GM03348 (cell line): ENCODE measurements at places on chromosomes 12 and 14.
A peak's percentile ranks its signal among the peaks of the same experiment; 100 is the strongest.

DNA sequence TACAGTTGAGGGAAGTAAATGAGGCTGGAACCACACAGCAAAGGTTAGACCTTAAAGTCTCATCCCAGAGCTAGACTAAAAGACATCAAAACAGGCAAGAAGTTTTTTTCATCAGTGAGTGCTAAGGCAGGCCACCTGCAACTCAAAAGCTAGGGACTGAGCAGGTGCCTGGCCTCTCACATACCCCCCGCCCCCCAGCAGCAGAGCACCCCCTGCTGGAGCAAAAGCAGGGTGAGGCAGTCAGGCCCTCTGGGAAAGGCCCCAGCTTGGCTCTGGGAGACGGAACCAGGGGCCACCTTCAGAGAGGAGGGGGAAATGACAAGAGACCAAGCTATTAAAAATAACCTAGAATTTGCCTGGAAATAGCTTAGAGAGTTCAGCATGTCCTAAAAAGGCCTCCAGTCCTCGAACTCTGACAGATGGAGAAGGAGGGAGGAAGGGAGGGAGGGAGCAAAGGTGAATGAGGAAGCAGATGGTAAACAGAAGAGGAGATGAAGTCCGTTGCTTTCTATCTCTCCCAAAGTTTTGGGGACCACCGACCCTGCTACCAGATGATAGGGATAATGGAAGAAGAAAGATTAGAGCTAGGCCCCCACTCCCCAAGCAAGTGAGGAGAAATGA lies 1.8 kb downstream of the ITGA7 start:
- DNase-seq: no peak

DNA sequence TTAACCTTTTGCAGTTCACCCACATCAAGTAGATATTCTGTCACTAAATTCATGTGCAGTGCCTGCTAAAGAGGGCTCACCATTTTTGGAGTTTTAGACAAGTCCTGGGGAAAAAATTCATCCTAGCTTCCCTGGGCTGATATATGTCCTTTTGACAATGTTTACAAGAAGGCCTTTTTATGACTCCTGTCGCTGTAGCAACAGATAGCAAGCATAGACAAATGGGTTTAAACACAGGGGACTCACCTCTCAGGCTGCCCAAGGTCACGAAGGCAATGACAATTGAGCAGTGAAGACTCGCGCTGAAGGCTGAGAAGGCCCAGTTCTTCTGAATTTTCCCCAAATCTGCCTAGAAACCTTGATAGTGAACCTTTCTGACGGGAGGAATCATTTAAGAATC lies 150.7 kb upstream of the CPM start:
- no peak for DNase-seq

GRCh38 chr14:88792473-88793258 lies at the start of gene EML5:
Gene EML5, minus strand, starts transcription at chr14:88792953. Its CDS starts 450 bp downstream, at chr14:88792503.
- DNase-seq: peak; percentile 79

GRCh38 chr12:54565310-54565985 lies 16.0 kb downstream of the PDE1B start:
- DNase-seq: no peak

- no peak for DNase-seq
Observed at GRCh38 chr12:71445071-71445470, 5.5 kb downstream of the LGR5 start.

- no peak for DNase-seq
Observed at GRCh38 chr12:62130834-62131552, 129.2 kb upstream of the USP15 start.

GRCh38 chr14:65850429-65851135 lies 438.1 kb downstream of the FUT8 start:
- DNase-seq: no peak

DNA sequence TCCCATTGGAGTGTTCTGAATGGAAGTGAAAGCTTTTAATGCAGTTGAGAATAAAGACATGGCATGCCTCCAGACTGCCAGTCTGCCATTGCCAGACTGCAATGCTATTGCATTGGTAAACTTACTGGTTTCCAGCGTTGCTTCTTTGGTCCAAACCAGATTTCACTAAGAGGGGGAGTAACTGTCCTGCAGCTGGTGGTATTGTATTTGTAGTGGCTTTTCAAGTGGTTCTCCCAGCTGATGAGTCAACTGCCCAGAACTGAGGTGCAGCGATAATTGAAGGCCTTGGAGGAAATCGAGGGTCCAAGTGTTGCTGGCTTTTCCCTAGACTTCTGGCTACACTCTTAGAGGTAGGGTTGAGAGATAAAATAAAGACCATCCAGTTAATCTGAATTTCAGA lies 31.9 kb downstream of the ERG28 start:
- no peak for DNase-seq

GRCh38 chr12:67442347-67442841 lies 173.2 kb downstream of the CAND1 start:
- DNase-seq: no peak

GRCh38 chr12:66668311-66668710 lies 10.6 kb downstream of the GRIP1 start:
- DNase-seq: no peak

GRCh38 chr12:68236421-68237059 lies 10.9 kb upstream of the IL26 start:
- no peak for DNase-seq

DNA sequence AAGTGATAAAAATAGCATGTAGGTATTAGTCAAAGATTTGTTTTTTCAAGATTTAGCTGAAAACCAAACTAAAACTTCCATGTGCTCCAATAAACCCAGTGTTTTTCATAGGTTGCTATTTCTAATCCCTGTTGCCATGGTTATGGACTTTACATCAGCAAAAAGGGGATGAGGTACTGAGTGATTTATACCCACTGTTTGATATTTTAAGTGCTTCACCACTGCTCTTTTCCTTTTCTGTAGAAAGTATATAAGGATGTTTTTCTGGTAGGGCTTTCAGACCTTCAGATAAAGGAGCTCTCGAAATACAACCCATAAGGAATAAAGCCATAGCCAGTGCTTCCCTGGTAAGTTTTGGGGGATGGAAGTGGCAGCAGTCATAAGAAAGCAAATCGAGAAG lies at the start of gene OTOGL:
TSS of gene OTOGL (plus strand) at position 279 of the 400 bp plus-strand sequence. CDS start 109,895 bp downstream, outside the sequence.
- no peak for DNase-seq

GRCh38 chr12:6748761-6749160 lies 4.2 kb downstream of the MLF2 start:
- DNase-seq: no peak

- no peak for DNase-seq
Observed at GRCh38 chr12:74349925-74350324, 187.7 kb upstream of the ATXN7L3B start.
